Type B pancreatic cell (in vitro differentiated cells): ENCODE measurements at places on chromosomes 2 and 18. TPM values are rescaled to one million over a fixed set of nuclear protein-coding genes. Genes with fewer than 3 reads are reported as not detected.

GRCh38 chr18:77948567-77948966 is 698.9 kb downstream of the GALR1 start:
- DNase-seq = no peak
- H3K27me3 ChIP-seq = no peaks in the 10 kb centered on the region
- no peaks in the 10 kb centered on the region for H3K36me3 ChIP-seq
- H3K4me1 ChIP-seq = peaks cover 5% of the 10 kb centered on the region

The SLC8A1 gene
- total RNA-seq = 21.7 and 42.1 TPM in 2 replicates

- H3K27ac ChIP-seq = no peak overlapping the region
- H3K27me3 ChIP-seq = no peaks in the 10 kb centered on the region
- H3K36me3 ChIP-seq = peaks cover 15% of the 10 kb centered on the region
Observed at GRCh38 chr18:35694808-35695207, 113.3 kb downstream of the GALNT1 start.

The RNF152 gene
- 23.6 and 28.9 TPM in 2 replicates for total RNA-seq

DNA sequence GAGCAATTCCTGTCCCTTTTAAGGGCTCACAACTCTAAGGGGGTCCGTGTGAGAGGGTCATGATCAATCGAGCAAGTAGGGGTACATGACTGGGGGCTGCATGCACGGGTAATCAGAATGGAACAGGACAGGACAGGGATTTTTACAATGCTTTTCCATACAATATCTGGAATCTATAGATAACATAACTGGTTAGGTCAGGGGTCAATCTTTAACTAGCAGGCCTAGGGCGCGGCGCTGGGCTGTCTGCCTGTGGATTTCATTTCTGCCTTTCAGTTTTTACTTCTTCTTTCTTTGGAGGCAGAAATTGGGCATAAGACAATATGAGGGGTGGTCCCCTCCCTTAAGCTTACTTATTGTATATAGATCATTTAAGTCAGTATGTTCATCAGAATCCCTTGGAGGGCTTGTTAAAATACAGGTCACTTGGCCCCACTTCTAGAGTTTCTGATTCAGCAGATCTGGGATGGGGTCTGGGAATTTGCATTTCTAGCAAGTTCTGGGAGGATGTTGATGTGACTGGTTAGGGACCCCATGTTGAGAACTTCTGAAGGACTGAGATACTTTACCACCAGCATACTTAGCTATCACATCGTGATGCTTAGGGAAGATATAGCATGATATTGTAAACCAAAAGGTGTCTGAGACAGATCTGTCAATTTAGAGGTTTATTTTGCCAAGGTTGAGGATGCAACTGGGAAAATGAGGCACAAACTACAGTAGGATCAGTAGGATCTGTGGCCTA is 2.8 kb upstream of the INPP4A start:
- peaks cover 21% of the 10 kb centered on the region for H3K4me1 ChIP-seq
- H3K4me3 ChIP-seq = peak overlapping the region; percentile 39
- H3K27ac ChIP-seq = no peak overlapping the region
- H3K36me3 ChIP-seq = no peaks in the 10 kb centered on the region
- H3K27me3 ChIP-seq = no peaks in the 10 kb centered on the region
- no peak for DNase-seq

The ACAA2 gene
- total RNA-seq = 66.7 and 99.0 TPM in 2 replicates

GRCh38 chr18:12597760-12598159 is 60.1 kb downstream of the SPIRE1 start:
- peaks cover 12% of the 10 kb centered on the region for H3K4me1 ChIP-seq
- H3K4me3 ChIP-seq = no peak overlapping the region
- no peaks in the 10 kb centered on the region for H3K27me3 ChIP-seq
- no peak for DNase-seq
- H3K36me3 ChIP-seq = no peaks in the 10 kb centered on the region

The XDH gene
- 2.5 and 7.7 TPM in 2 replicates for total RNA-seq

GRCh38 chr18:73421010-73421409 is 553.2 kb upstream of the NETO1 start:
- DNase-seq = no peak
- H3K27me3 ChIP-seq = no peaks in the 10 kb centered on the region
- no peak overlapping the region for H3K4me3 ChIP-seq
- no peak overlapping the region for H3K27ac ChIP-seq
- H3K36me3 ChIP-seq = no peaks in the 10 kb centered on the region

The NPHP1 gene
- total RNA-seq = 2.9 and 8.2 TPM in 2 replicates

DNA sequence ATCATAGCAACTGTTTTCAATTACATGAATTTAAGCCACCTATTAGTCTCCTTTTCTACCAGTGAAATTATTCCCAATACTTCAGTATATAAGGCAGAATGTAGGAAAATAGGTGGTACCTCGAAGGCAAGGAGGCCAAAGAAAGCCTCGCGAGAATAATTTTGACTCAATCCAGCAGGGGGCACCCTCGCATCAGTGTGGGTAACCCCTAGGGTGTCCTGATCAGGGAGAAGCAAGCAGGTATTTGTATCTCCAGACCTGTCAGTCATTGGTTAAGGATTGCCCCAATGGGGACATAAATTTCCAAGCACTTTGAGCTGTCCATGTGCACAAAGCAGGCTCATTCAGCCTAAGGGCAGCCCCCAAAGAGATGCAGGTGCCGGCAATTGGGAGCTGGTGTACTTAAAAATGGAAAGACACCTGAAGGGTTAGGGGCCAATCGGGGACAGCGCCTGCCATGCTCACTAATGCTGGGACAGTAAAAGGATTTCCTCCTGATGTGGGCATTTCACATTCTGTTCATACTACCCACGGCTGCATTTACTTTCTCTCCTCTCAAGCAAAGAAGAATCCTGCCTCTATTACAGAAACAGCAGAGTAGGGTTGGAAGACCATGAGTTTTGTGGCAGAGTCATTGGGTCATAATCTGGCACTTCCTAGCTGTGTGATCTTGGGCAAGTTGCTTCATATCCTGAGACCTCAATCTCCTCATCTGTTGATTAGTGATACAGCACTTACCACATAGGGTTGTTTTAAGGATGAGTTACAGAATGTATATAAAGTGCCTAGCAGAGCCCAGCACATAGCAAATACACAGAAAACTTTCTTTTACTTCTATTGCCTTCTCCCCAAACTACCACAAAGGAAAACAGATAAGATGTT is 136.1 kb downstream of the ICOS start:
- no peaks in the 10 kb centered on the region for H3K36me3 ChIP-seq
- H3K4me3 ChIP-seq = no peak overlapping the region
- H3K27ac ChIP-seq = no peak overlapping the region
- H3K4me1 ChIP-seq = peaks cover 25% of the 10 kb centered on the region
- peaks cover 14% of the 10 kb centered on the region for H3K27me3 ChIP-seq

The CD8A gene
- total RNA-seq = 0.17 and 0.34 TPM in 2 replicates
